Suprapubic skin (tissue), 4 donors: ENCODE measurements at places on chromosomes 4 and X.

- H3K27ac ChIP-seq = no peak overlapping the region
- H3K4me1 ChIP-seq = peaks cover 17% of the 10 kb centered on the region
- no peak for DNase-seq
Measured at GRCh38 chrX:153888344-153888743, 2.4 kb upstream of the L1CAM start.

DNA sequence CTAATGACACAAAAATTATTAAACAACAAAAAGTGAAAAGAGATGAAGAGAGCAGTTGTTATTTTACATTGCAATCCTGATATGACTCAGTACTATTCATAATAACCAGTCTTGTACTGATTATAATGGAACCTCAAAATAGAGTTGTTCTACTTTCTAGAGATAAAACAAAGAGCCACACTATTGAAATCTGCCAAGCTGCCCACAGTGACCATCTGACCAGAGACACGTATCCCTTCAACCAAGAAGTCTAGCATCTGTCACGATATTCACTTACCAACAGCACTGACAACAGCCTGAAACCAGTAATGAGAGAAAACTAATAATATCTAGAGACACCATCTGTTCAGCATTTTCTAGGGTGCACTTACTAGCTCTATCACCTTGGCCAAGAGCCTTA lies 466.7 kb downstream of the NKX6-1 start:
- H3K27ac ChIP-seq = no peak overlapping the region
- no peaks in the 10 kb centered on the region for H3K36me3 ChIP-seq
- H3K4me1 ChIP-seq = no peaks in the 10 kb centered on the region

DNA sequence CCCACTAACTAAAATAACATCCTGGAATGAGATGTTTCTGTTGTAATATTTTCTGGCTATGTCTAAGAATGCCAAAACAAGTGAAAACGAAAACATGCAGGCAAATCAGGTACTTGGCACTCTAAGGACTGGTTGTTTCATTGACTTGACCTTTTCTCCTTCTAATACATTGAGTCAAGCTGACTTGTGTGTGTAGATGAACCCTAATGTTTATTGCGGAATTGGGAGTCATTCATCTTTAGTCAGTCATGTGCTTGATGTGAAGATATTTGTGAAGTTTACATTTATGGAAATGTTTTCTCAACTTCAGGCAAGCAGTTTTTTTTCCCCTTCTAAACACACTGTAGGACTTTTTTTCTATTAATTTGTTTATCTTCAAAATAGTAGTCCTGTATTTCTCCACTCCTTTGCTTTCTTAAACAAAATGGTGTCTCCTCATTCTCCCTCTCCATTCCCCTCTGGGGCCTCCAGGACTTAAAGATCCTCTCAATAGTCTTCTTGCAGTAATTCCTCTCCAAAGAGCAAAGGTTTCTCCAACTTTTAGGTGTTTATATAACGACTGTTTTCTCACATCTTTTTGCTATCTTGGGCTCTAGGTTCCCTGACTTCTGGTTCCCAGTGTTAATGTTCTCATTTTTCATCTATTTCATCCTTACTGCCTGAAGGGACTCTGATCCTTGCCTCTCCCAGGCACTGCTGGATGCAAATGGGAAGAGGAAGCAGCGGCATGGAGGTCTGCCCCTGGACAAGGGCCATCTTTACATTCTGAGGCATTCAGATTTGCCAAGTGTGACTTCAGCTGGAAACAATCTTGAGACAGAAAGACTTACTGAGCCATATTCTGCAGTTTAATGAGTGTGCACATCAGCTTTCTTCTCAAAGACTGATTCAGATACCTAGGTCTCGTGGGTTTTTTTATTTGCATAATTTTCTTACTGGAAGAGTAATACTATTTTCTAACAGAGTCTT lies 166.4 kb downstream of the ARHGAP6 start:
- DNase-seq = no peak
- H3K36me3 ChIP-seq = no peaks in the 10 kb centered on the region
- H3K27ac ChIP-seq = no peak overlapping the region
- H3K4me3 ChIP-seq = no peak overlapping the region
- H3K27me3 ChIP-seq = no peaks in the 10 kb centered on the region

DNA sequence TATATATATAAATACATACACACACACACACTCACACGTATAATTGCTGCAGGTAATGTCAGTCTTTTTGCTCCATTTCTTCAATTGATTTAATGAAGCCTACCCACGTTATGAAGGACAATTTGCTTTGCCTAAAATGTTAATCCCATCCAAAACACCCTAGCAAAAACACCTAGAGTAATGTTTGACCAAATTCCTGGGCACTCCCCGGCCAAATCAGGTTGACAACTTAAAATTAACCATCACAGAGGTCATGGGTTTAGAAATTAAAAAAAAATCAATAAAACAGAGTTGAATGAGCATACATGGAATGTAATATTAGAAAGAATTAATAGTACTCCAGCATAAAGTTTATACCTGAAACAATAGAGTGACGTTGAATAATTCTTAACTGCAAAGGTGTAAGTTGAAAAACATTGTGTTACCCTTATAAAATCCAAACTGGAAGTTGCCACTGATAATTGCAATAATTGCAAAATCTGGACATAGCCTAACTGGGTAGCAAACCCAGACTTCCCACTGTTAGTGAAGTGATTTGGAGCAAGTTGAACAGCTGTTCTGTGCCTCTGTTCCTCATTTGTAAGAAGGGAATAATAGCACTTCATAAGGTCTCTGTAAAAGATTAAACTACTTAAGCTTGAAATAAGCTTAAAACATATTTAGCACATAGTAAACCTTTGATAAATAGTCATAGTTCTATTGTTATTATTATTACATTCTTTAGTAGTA lies 2120.5 kb downstream of the PCDH7 start:
- H3K36me3 ChIP-seq = no peaks in the 10 kb centered on the region
- no peaks in the 10 kb centered on the region for H3K4me1 ChIP-seq
- no peak overlapping the region for H3K4me3 ChIP-seq
- H3K27me3 ChIP-seq = no peaks in the 10 kb centered on the region
- no peak overlapping the region for H3K27ac ChIP-seq

DNA sequence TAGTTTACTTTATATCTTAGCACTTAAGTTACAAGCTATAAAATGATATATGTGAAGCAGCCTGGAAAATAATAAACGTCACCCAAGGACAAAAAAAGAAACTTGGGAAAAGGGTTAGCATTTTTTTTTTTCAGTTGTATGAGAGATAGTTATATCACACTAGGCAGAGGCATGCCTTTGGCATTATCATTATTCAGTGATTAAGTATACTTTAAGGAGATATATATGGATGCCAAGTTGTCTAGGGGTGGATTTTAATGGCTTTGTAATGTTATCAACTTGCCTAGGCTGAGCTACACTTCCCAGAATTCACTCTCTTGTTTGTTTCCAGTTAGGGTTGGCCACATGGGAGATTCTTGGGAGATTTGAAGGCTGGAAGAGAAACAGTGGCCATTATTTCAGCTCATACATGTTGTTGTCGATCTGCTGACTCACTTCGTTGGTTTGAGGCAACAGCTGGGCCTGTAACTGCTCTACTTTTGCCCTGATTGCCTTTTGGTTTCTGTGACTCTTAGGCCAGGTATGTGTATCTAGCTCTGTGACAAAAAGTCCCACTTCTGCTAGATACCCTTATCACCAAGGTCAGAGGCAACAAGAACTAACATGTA lies 11.5 kb upstream of the SRPX start:
- no peak overlapping the region for H3K4me3 ChIP-seq
- no peaks in the 10 kb centered on the region for H3K36me3 ChIP-seq
- H3K27ac ChIP-seq = no peak overlapping the region

DNA sequence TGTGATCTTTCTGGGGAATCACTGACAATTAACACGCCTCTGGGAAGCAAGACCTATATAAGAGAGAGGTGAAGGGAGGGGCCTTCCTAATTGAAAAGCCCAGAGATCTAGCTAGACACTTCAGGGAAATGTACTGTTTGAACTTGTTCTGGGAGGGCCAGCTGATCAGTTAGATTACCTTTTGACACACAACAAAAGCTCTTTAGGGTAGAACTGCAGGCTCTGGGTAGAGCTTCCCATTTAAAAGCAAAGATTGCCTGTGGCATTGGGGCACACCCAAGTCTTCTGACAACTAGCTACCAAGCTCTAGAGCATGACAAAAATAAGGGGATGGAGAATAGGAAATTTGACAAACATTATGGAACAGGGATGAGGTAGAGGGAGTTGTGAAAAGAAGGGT lies 26.3 kb downstream of the AREG start:
- H3K4me1 ChIP-seq = peaks cover 33% of the 10 kb centered on the region
- no peak for DNase-seq
- no peak overlapping the region for H3K27ac ChIP-seq
- no peak overlapping the region for H3K4me3 ChIP-seq
